ENCODE measurements at places on chromosomes 11 and 22.

GRCh38 chr11:13928566-13929251 lies 33.8 kb upstream of the SPON1 start:
- no peak for DNase-seq

DNA sequence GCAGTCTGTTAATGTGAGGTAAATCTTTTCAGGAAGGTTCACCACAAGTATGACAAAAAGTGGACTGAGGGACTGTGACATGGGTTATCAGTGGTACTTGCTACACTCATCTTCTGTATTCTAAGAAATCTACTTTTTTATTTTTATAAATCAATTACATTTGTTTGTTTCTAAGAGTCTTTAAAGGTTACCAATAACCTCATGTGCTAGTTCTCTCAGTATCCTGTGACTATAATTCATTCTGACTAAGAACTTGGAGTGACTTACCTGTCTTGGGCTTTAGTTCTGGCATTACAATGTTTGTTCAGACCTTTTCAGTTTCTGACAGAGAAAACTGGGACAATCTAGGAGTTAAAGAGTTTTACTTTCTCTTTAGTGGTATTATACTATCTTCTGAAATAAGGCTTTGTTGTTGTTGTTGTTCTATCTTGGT lies 108.4 kb downstream of the PDE3B start:
- no peak for DNase-seq

GRCh38 chr11:67441731-67442351 lies 1.4 kb downstream of the CORO1B start:
- no peak for DNase-seq

DNA sequence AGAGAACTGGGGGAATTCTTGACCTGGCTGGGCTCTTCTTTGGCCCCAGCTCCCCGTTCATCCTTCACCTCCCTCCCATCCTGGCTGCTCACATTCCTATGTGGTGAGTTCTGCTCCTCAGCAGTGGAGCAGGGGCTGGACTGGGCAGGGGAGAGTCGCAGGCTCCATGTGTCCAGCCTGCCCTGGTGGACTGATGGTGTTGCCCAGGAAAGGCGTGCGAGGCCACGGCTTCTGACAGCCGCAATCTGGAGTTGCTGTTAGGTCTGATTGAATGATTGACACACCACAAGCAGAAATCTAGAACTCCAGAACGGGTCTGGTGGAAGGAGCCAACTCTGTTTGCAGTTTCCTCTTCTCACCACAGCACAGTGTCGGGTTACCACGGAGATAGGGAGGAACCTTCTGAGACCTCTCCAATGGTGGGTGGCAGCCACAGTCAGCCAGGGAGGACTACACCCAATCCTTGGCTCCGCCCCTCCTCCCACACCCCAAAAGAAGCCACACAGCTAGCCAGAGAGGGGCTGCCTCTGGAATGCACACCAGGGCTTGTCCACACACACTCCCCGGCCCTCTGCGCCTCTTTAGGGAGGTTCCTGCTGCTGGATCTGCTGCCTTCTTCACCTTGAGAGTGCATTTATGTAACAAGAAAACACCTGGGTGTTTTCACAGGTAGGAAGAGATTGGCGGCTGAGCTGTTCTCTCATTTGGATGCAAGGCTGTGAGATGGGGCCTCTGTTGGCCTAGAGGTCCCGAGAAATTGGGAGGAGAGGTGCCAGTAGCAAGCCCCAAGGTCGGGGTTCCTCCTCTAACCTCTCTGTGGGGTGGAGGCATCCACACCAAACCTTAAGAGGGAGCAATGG lies 56.4 kb upstream of the CD44 start:
- peak; percentile 62 for DNase-seq

DNA sequence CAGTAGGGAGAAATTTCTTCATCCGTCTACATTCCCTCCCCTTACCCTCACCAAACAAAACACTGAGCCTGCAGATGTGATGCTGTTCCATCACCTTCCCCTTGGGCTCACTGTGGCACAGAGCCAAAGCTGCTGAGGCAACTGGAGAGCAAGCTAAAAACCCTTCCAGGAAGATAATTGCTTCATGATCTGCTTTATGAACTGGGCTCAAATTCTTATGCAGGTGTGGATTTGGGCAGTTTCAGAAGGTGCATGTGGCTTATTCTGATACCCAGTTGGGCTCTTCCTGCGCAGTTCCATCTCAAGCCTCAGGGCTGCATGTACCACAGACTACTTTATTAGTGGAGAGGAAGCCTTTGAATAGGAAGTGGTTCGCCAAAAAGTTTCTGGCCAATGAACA lies 58.3 kb downstream of the AAMDC start:
- DNase-seq = no peak
